ENCODE measurements at places on chromosomes 1 and 21. TPM values are rescaled to one million over a fixed set of nuclear protein-coding genes. Genes with fewer than 3 reads are reported as not detected.

- no peak for DNase-seq
These were observed 37.3 kb downstream of the NPHP4 start for GRCh38 chr1:5954964-5955363.

DNA sequence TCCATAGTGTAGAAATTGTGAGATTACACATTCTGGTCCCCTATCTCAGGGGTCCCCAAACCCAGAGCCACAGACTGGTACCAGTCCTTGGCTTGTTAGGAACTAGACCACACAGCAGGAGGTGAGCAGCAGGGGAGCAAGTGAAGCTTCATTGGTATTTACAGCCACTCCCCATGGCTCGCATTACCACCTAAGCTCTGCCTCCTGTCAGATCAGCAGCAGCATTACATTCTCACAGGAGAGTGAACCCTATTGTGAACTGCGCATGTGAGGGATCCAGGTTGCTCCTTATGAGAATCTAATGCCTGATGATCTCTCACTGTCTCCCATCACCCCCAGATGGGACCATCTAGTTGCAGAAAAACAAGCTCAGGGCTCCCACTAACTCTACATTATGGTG, 229.7 kb upstream of the IRF2BP2 start:
- DNase-seq: no peak

DNA sequence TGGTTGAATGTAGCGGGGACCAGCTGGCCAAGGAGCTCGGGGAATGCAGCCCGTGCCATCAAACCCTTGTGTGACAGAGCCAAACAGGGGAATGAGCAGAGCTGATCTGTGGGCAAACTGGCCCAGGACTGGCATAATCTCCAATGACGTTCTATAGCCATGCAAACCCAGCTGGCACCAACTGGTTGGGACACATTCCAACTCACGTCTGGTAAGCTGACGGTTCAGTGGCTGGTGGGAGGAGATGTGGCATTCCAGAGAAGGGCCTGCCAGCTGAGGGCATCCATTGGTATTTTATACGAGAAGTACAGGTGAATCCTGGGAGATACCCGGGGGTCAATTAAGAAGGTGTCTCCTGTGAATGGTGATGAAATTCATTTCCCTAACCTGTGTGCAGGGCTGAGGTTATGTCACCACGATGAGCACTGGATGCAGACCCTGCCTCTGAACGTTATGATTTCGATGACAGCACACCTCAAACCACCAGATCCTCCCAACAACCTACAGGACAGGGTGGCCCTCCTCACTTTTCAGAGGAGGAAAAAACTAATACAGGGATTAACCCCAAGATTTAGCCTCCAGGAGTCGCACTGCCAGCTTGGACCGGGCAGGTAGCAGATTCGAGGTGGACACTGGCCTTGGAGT, 39.0 kb upstream of the RUNX3 start:
- DNase-seq: no peak

- no peak for DNase-seq
These were observed 22.1 kb upstream of the SDC3 start for GRCh38 chr1:30930631-30931173.

DNA sequence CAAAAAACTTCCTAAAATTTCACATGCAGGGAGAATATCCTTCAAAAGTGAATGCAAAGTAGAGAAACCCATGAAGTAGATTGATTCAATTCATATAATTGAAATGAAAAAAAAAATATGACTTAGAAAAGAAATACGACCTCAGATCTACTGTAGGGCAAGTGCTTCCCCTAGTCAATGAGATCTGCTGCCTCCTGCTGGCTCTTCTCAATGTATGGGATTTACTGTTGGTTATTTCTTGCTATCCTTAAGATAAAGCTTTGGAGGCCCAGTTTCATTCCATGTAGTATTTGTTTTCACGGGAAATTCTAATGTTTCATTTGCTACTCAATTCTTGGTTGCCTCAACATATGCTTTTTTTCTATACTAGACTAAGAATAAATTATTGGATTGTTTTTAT, 46.2 kb downstream of the ZNF648 start:
- DNase-seq: no peak

- DNase-seq: no peak
These were observed 123.2 kb upstream of the TNFSF4 start for GRCh38 chr1:173330149-173330951.

DNA sequence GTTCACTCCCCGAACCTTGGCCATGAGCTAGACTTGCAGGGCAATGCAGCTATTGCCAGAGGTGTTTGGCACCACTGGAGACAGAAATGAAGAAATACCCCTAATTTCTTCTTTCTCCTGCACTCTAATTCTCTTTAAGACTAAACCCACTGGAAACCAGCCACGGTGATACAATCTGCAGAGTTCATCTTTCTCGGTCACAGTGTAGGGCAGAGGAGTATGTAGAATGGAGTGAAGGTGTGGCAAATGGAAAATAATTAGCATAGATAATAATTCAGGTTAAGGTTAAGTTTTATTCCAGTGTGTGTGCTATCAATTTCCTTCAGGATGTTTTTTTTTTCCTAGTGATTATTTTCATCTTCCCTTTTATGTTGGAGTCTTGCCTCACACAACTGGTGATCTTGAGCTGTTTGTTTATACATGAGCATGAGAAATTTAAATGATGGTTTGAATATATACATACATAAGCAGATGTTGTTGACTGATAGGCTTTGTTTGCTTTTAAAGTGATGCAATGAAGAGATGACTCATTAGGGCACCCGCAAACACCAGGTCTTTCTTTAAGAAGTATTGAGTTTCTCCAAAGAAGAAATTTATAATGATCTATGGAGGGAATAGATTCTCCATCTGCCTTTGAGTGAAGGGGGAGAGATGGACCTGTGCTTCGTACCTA, 81.9 kb downstream of the SPATA17 start:
- DNase-seq: no peak

The CCDC181 gene
- 5.6 TPM for total RNA-seq

Data from mucosa of gallbladder (tissue), 1 donor.